Activated CD8-positive, alpha-beta memory T cell treated with anti-CD3 and anti-CD28 coated beads, Interleukin-2, amount 10 ng/mL, durations not matched to agents 7 days and 5 days (primary cell): ENCODE measurements at places on chromosomes 13 and 19.

DNA sequence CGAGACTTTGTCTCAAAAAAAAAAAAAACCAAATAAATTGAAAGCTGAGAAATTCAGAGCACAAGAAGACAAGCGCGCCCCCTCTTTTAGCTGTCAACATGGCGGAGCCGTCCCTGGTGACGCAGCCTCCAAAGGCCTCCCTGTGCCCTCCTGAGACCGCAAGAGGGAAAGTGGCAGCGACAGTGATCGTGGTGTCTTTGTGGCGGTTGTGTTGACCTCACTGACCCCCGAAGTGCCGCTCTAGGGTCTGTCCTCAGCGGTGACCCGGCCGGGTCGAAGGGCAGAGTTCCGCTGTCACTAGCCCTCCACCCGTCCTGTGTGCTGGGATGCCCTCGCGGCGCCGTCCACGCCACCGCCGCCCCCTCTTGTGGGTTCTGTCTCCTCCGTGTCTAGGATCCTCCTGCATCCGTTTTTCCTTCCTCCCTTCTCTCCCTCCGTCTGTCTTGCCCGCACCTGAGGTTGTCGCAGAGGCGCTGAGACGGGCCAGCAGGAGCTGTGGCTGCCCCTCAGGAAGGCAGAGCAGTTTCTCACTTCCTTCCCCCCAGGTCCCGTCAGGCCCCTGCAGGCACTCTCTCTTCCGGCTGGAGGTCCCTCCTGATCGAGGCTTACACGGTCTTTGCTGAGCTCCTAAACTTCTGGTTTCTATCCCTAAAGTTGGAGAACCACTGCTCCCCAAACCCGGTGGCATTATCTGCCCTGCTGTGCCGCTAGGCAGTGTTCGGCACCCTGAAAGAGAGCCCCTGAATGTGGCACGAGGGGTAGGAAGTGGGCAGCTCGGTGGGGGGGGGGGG is 7.2 kb downstream of the UHRF1 start:
- H3K27ac ChIP-seq: peak overlapping the region; percentile 91
- H3K27me3 ChIP-seq: no peaks in the 10 kb centered on the region
- peak; percentile 69 for DNase-seq

GRCh38 chr19:3224346-3225168 is at the start of gene CELF5:
CELF5 (plus strand) TSS chr19:3224661; CDS start chr19:3224740, 79 bp downstream.
- no peaks in the 10 kb centered on the region for H3K36me3 ChIP-seq
- H3K27me3 ChIP-seq: peaks cover 33% of the 10 kb centered on the region

DNA sequence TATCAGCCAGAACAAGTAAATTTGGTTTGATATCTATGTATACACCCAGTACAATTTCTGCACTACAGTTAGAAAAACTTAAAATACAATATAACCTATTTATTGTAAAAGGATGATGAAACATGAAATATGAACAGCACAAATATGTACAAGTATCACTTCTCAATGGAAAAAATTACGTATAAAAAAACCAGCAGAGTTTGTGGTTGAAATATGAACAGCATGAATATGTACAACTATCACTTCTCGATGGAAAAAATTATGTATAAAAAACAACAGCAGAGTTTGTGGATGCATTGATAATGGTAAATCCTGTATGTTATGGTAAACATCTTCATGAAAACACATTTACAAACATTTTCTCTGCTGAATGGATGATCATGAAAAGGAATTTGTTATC is 32.4 kb upstream of the CEACAM21 start:
- peaks cover 65% of the 10 kb centered on the region for H3K4me1 ChIP-seq
- H3K27me3 ChIP-seq: no peaks in the 10 kb centered on the region
- no peak overlapping the region for H3K4me3 ChIP-seq
- no peaks in the 10 kb centered on the region for H3K36me3 ChIP-seq
- H3K27ac ChIP-seq: peak overlapping the region; percentile 96

DNA sequence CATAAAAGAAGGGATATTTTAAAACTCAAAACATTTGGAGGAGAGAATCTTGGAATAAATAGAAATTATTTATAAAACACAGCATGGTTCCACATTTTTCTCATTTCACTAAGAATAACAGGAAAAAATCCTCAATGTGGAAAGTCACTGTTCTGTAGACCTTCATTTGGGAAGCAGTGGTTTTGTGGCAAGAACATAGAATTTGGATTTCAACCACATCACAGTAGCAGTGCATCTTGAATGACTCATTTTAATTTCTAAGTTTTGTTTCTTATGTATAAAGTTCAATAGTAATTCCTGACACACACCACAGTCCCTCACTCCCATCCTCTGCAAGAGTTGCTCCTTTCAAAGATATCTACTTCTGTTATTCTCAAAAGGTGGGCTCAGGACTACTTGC is 264.0 kb downstream of the ENOX1 start:
- no peaks in the 10 kb centered on the region for H3K36me3 ChIP-seq
- H3K27me3 ChIP-seq: peaks cover 13% of the 10 kb centered on the region
- H3K4me3 ChIP-seq: no peak overlapping the region
- DNase-seq: no peak
- H3K4me1 ChIP-seq: no peaks in the 10 kb centered on the region
